ENCODE measurements at places on chromosomes 1 and 21.
A peak's percentile ranks its signal among the peaks of the same experiment; 100 is the strongest.

- no peak for DNase-seq
These were observed 32.5 kb downstream of the RGS13 start for GRCh38 chr1:192668409-192668983.

GRCh38 chr1:112937495-112937894, 18.5 kb downstream of the SLC16A1 start:
- DNase-seq = no peak

DNA sequence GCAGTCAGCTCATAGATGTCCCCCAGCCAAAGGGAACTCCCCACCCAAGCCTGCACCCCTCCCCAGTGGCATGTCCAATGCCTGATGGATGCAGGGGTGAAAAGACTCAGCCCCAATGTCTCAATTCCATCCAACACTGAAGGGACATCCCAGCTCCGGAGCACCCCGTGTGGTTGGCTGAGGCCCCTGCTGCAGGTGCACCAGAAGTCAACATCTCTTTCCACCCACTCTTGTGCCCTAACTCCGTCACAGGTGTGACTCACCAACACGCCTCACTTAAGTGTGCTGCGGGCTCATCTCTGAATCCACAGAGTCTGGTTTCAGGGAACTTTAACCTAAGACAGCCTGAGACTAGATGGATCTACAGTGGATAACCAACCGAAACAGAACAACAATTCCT, 40.9 kb upstream of the ZBTB18 start:
- DNase-seq = peak; percentile 10

- peak; percentile 28 for DNase-seq
These were observed 13.4 kb upstream of the PIAS3 start for GRCh38 chr1:145871994-145872924.

- no peak for DNase-seq
These were observed 692 bp downstream of the SORT1 start for GRCh38 chr1:109396871-109397580.

GRCh38 chr1:53899206-53899628, 5.2 kb downstream of the DIO1 start:
- DNase-seq = no peak

- DNase-seq = no peak
These were observed 3.0 kb downstream of the MYOG start for GRCh38 chr1:203082571-203083462.

- DNase-seq = no peak
These were observed 92.1 kb downstream of the LRRC8C start for GRCh38 chr1:89725011-89725370.

GRCh38 chr1:6053206-6053546, 7.5 kb downstream of the KCNAB2 start:
- DNase-seq = no peak

DNA sequence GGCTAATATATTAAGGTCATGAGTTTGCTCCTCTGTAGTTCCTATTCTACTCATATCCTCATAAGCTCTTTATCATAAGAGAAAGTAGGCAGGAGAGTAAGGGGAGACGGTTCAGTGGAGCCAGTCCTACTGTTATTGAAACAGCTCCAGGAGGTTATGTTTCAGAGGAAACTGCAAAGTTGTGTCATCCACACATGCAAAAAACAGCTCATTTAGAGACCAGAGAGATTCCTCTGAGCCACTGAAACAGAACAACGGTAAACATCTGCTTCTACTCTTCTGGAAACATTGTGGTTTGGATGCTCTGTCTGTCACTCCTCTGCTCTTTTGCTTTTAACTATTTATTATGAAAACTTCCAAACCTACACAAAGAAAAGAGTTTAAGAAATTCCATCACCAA, 66.3 kb upstream of the PPP2R5A start:
- no peak for DNase-seq

GRCh38 chr1:78322928-78323680, 167.7 kb upstream of the PTGFR start:
- no peak for DNase-seq

GRCh38 chr1:58919226-58919958, 135.5 kb upstream of the JUN start:
- DNase-seq = no peak

DNA sequence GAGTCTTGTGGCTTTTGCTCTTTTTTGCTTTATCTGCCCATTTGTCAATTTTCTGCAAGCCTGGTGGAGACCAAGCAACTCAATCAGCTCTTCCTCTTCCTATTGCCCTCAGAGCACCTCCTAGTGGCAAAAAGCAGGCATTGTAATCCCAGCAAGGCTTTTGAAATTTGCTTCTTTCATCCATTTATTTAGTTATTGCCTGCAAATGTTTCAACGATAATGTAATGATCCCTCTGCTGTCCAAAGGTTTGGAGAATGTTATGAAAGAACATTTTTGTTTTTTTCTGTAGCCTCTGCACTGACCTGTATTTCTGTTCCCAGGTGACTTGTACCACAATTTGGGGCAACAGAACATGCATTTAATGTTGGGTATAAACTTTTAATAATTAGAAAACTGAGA, 127.8 kb downstream of the GABPA start:
- no peak for DNase-seq
